ENCODE measurements at places on chromosomes 5 and 9. TPM values are rescaled to one million over a fixed set of nuclear protein-coding genes. Genes with fewer than 3 reads are reported as not detected.

The GAS1 gene
- total RNA-seq, result 33.5 TPM

The WNT8A gene
- not detected for total RNA-seq

The TNC gene
- 73.6 TPM for total RNA-seq

The SLC25A48 gene
- 0.62 TPM for total RNA-seq

The BTNL3 gene
- total RNA-seq, result not detected

The LCN1 gene
- total RNA-seq, result not detected

The OLFM1 gene
- 77.8 TPM for total RNA-seq

The SPATA31A7 gene
- total RNA-seq, result not detected

The IRX1 gene
- total RNA-seq, result not detected

The RNF44 gene
- total RNA-seq, result 8.6 TPM

The MOB3B gene
- total RNA-seq, result 6.2 TPM

The FAM163B gene
- total RNA-seq, result 16.5 TPM

The PDZD2 gene
- 22.0 TPM for total RNA-seq

The ENC1 gene
- total RNA-seq, result 1,378 TPM

The TLX3 gene
- not detected for total RNA-seq

The FREM1 gene
- total RNA-seq, result 1.4 TPM

The FBP2 gene
- not detected for total RNA-seq

The SLC1A1 gene
- total RNA-seq, result 54.7 TPM

The COL15A1 gene
- total RNA-seq, result 12.5 TPM

The FOXD4L5 gene
- 0.47 TPM for total RNA-seq

The SARDH gene
- total RNA-seq, result 2.5 TPM

The S100Z gene
- total RNA-seq, result 0.47 TPM

The IRX4 gene
- total RNA-seq, result not detected

The PRRT1B gene
- total RNA-seq, result not detected

The ADAMTS2 gene
- total RNA-seq, result 0.78 TPM

The CDC20B gene
- total RNA-seq, result 0.78 TPM

The SH3TC2 gene
- 1.6 TPM for total RNA-seq

The MSX2 gene
- total RNA-seq, result not detected

The SMC2 gene
- total RNA-seq, result 14.5 TPM
